ENCODE measurements at places on chromosomes 5 and 9.

- DNase-seq = no peak
Measured at GRCh38 chr5:172624083-172624995, 16.7 kb upstream of the NEURL1B start.

- DNase-seq = no peak
Measured at GRCh38 chr5:67807439-67807888, 408.1 kb upstream of the PIK3R1 start.

- DNase-seq = no peak
Measured at GRCh38 chr9:36871606-36872005, 162.5 kb downstream of the PAX5 start.

DNA sequence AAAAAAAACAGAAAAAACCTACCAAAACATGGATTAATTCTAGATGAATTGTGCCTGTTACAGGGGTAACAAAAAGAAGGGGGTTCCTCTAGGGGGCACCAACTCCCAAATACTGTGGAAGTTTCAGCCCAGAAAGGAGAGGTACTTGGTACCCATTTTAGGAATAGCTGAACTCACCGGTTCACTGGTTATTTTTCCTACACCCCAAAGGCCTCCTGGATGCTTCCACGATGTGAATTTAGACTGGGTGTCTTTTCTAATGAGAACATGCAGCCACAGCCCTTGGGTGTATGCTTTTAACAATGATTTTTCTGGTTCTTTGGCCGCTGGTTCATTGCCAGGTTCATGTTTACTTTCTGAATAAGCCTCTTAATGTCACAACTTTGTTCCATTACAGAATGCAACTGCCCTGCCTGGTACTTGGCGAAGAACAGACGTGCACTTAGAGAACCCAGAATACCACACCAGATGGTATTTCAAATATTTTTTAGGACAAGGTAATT, 46.7 kb downstream of the GARNL3 start:
- no peak for DNase-seq

GRCh38 chr5:172452398-172453205, 1.7 kb downstream of the SH3PXD2B start:
- DNase-seq = no peak

- no peak for DNase-seq
Measured at GRCh38 chr5:78543916-78544315, 104.7 kb downstream of the LHFPL2 start.

DNA sequence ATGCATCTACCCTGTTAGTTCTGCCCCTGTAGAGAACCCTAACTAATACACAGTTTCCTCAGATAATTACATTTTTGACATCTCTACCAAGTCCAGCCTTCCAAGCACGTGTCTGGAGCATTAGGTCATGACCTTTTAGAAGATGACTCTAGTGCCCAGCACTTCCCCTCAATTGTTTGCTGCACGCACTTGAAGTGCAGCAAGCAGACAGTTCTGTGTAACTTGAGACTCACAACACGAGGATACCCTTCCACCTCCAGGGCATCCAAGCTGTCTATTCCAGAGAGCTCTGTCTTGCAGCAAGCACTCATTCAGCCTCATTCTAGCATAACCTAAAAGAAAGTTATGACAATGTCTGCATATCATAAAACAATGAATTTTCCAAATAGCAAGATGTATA, 1410.5 kb upstream of the CDH18 start:
- no peak for DNase-seq

- DNase-seq = no peak
Measured at GRCh38 chr5:136080483-136081216, 51.9 kb downstream of the TGFBI start.

- DNase-seq = no peak
Measured at GRCh38 chr9:84384617-84385016, 44.1 kb upstream of the SLC28A3 start.

DNA sequence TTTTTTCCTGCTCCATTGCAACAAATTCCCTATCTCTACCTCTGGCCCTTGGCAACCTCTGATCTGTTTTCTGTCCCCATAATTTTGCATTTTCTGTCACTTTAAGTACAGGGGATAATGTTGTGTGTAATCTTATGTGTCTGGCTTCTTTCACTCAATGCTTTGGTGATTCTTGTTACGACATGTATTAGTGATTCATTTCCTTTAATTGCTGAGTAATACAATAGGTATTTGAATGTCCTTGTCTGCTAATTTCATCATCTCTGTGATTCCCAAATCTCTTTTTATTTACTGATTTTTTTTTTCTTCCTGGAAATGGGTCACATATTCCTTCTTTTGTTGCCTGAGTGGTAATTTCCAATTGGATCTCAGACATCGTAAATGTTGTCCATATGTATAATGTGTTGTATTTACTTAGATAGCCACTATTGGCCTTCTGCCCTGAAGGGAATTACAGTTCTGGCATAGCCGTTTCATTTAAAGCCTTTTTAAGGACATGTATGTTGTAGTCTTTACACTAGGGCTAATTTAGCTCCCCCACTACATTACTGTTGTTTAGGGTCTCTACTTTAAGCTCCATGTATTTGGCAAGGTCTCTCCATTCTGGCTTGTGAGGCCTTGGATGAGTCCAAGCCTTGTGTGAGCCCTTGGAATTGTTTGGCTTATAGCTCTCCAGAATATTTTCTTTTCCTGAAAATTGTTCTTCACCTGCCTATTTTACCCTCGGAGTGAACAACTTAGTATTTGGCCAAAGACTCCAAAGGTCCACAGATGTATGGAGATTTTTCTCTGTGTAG, 683.8 kb downstream of the LRRC70 start:
- DNase-seq = no peak

DNA sequence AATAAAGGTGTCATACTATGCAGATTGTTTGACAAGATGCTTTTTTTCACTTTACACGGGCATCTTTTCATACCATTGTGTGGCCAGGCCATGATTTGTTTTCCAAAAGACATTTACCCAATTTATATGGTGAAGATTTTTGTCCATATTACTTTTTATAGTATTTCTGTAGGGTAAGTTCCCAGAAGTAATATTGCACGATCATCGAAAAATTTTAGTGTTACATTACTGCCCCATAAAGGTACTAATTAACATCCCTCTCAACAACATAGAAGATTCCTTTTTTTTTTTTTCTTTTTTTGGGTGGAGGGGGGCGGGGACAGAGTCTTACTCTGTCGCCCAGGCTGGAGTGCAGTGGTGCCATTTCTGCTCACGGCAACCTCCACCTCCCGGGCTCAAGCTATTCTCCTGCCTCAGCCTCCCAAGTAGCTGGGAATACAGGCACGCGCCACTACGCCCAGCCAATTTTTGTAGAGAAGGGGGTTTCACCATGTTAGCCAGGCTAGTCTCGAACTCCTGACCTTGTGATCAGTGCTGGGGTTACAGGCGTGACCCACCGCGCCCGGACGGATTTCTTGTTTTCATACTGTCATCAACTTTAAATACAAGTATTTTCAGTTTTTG, 1.2 kb upstream of the ROPN1L start:
- no peak for DNase-seq

DNA sequence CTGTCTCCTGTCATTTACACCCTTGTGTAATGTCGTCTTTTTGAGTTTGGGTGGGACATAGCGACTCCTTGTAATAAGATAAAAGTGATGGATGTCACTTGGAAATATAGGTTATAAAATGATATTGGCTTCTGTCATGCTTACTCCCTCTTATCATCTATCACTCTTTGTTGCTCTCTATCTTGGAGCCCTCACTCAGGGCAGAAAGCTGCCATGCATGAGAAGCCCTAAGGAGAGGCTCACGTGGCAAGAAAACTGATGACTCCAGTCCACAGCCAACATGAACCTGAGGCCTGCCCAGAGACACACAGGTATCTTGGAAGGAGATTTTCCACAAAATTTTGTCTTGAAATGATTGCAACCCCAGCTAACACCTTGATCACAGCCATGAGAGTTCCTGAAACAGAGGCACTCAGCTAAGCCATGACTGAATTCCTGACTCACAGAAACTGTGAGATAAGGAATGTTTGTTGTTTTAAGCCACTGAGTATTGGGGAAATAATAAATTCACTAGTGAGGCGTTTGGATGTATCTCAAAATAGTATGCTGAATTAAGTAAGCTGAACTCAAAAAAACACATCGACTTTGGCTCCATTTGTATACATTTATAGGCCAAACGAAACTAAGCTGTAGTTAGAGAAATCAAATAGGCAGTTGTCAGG, 216.7 kb downstream of the CDH18 start:
- DNase-seq = no peak

DNA sequence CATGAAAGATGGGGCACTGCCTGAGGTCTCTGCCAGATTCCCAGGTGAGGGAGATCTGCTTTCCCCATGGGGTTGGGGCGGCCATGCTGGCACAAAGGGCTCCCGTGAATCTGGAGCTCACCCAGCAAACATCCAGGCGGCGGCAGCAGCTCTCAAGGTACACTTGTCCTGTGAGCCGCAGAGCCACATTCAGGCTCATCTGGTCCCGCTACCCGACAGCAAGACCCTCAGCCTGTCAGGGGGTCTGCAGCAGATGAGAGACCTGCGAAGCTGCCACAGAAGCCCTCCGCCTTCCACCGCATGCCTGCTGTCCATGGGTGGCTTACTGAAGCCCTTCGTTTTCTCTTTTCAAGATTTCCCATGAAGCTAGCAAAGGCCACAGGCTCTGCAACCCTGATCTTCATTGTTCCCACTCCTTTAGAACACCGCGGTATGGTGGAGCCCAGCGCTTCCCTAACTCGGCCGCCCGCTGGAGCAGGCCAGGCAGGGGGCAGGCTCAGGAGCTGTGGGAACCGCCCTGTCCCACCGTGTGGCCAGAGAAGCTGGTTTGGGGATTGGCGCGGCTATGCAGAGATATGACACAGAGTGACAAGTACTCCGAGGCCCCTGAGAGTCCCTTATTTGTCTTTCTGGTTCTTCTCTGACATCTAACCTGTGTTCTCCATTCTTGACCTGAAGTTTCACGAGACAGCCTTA, 8.8 kb downstream of the LRRC14B start:
- DNase-seq = no peak

GRCh38 chr5:161230221-161230620, 316.3 kb downstream of the GABRB2 start:
- no peak for DNase-seq

DNA sequence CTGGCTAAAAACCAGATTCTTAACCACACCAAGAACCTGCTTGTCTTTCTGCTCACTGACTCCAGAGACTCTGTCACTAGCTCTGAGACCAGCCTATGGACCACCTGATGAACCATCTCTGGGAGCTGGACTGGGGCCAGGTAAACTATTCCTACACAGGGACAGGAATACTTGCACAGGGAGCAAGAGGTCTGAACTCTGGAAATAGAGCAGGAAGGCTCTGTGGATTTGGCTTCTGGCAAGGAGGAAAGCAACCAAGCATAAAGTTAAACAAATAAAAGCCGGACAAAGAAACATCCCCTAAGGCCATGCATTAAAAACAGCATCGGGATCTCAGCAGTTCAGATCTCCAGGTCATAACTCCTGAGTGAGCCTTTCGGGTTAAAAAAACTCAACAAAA, 5.6 kb upstream of the SPARC start:
- no peak for DNase-seq

DNA sequence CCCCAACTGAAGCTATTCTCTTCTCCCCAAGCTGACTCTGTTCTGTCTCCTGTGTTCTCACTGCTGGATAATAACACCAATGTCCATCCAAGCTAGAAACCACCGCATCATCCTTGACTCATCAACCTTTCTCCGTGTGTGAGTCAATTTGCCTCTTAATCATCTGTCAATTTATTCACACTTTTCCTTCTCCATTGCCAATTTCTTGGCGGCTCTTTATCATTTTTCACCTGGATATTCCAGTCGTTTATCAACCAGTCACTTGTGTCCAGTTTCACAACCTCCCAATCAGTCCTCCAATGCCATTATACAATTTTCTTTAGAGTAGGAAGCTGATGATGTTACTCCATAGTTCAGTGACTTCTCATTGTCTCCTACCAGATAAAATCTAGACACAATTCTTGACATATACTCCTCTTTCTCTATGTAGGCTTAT, 45.4 kb upstream of the LIFR start:
- no peak for DNase-seq

DNA sequence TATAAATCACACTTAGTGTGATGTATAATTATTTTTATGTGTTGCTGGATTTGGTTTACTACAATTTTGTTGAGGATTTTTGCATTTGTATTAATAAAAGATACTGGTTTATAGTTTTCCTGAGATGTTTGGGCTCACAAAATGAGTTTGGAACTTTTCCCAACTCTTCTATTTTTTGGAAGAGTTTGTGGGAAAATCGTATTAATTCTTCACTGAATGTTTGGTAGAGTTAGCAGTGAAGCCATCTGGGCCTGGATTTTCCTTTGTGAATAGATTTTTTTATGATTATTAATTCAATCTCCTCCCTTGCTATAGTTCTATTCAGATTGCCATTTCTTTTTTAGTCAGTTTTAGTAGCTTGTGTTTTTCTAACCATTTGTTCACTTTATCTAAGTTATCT, 201.7 kb upstream of the NFIL3 start:
- no peak for DNase-seq

DNA sequence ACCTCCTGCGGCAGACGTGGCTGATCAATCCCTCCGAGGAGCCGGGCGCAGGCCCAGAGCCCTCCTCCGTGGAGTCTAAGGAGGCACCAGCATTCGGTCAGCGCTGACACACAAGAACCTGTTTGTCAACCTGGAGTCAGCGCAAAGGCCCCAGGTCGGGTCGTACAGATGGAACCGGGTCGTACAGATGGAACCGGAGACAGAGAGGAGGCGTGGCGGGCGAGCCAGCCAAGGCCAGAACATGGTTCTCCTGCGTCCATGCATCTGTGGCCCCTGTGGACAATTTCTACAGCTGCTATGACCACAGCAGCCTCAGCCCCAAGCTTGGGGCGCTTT, 125.1 kb upstream of the SARDH start:
- no peak for DNase-seq

DNA sequence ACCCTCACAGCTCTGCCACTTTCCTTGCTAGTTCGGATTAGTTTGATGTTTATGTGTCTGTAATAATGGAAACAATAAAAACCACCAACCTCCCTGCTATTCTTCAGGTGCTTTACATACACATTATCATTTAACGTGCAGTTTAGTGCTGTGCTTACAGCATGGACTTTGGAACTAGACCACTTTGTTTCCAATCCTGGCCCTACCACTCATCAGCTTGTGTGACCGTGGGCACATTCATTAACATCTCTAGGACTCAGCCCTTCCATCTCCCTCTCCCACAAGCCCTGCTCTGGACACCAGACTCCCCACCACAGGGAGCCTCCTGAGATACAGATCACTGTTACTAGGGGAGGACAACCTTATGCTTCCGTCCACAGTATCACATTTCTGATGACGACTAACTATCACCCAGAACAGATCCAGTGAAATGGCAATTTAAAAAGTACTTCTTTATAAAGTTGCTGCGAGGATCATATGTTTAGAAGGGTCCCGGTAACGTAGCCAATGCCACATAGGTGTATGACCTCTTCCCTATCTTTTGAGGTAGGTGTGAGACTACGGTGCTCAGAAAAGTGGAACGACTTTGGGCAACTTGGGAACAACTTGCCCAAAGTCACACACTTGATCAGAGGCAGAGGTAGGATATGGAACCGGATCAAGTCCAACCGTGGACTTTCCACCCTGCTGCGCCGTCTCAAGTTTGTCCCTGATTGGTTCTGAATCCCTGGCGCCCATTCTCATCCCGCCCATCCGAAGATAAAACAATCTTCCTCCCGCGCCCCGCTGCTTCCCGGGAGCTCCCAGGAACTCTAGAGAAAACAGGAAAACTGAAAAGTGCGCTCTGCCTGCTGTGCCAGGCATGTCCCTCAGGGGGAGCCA, 132.4 kb upstream of the NIPBL start:
- no peak for DNase-seq

GRCh38 chr9:98790842-98791607, 5.3 kb downstream of the ANKS6 start:
- peak; percentile 50 for DNase-seq

Data from naive thymus-derived CD8-positive, alpha-beta T cell (primary cell).